ENCODE measurements at places on chromosomes 3 and 15. TPM values are rescaled to one million over a fixed set of nuclear protein-coding genes. Genes with fewer than 3 reads are reported as not detected.
A peak's percentile ranks its signal among the peaks of the same experiment; 100 is the strongest.

DNA sequence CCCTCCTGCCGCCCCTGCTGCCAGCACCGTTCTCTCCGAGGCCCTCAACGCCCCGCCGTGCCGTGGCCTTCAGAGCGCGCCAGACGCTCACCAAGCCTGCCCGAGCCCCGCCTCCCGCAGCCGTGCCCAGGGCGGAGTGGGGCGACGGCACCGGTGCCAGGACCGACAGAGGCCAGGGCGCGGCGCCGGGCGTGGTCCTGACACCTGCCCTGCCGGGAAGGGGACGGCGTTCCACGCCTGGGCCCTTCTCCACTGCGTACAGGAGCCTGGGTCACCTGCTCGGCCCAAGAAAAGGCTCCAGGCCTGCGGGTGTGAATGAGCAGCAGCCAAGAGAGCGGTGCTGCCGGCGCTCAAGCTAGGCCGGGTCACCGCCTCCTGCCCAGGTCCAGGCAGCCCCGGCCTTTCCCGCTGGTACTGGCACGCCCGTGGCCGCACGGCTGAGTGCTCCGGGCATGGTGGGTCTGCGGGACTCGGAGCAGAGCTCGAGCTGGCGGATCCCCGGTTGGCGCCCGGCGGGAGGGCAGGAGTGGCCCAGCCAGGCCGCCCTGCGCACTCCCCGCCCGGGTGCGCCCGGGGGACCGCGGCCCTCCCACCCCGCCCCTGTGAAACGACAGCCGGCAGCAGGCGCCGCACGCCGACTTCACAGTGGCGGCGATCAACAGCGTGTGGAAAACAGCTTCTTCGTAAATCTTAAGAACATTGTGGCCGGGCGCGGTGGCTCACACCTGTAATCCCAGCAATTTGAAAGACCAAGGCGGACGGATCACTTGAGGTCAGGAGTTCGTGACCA, 4.2 kb downstream of the OCA2 start:
- peak; percentile 30 for DNase-seq

ZPLD1 gene
- total RNA-seq = 0.54 TPM

CACNA2D2 gene
- 12.2 TPM for total RNA-seq

DNA sequence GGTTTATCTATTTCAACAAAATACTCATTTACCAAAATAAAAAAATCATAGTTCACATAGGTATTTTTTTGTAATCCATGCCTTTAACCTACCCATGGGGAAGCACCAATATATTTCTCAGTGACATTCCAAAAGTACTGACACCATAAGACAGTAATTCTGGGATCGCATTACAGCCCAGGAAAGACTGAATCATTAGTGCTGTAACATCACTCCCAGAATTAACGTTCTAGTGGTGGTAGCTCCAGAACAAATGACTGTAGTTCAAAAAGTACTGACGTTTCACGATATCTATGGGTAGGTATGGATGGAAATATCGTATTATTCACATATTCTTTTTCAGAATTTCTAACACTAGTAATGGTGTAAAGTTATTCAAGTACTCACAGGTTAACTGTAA, 54.3 kb upstream of the NEK10 start:
- DNase-seq = no peak

PRRT3 gene
- 5.5 TPM for total RNA-seq

PARP15 gene
- 0.36 TPM for total RNA-seq

Data from cerebellum (tissue), 4 donors.